ENCODE measurements at places on chromosomes 5 and 9. TPM values are rescaled to one million over a fixed set of nuclear protein-coding genes. Genes with fewer than 3 reads are reported as not detected.

DNA sequence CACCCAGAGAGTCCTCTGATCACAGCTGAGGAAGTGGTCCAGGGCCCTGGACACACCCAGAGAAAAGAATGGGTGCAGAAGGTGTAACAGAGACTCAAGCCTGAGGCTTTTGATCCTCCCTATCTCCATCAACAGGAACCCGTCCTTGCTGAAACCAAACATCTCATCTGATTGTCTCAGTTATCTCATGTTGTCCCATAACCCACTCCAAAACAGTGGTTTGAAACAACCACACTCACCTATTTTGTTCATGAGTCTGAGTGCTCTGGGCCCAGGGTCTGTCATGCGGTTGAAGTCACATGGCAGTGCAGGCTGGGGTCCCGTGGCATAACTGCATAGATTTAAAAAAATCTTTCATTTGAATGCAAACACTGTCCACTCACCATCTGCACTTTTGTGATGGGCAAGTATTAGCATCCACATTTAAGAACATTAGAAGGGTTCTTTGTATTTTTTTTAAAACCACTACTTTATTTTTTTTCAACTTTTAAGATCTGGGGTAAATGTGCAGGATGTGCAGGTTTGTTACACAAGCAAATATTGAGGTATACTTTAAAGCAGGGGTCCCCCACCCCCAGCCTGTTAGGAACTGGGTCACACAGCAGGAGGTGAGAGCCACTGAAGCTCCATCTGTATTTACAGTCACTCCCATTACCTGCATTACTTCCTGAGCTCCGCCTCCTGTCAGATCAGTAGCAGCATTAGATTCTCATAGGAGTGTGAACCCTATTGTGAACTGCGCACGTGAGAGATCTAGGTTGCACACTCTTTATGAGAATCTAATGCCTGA lies 255.8 kb downstream of the ROR2 start:
- no peaks in the 10 kb centered on the region for H3K27me3 ChIP-seq
- H3K4me3 ChIP-seq: no peak overlapping the region
- no peak overlapping the region for H3K27ac ChIP-seq
- no peaks in the 10 kb centered on the region for H3K36me3 ChIP-seq
- DNase-seq: no peak

- no peak overlapping the region for H3K4me3 ChIP-seq
- peak overlapping the region; percentile 98 for H3K27ac ChIP-seq
- H3K4me1 ChIP-seq: peaks cover 30% of the 10 kb centered on the region
- DNase-seq: no peak
Measured at GRCh38 chr5:141511771-141512325, 23.0 kb downstream of the PCDHGC5 start.

NACC2 gene
- total RNA-seq: 3.3 TPM

GRCh38 chr5:180592176-180592575 lies 877 bp upstream of the SCGB3A1 start:
- no peaks in the 10 kb centered on the region for H3K36me3 ChIP-seq
- DNase-seq: no peak
- no peak overlapping the region for H3K27ac ChIP-seq
- peaks cover 16% of the 10 kb centered on the region for H3K4me1 ChIP-seq

SLC4A9 gene
- not detected for total RNA-seq

TAF11L10 gene
- not detected for total RNA-seq

TRIP13 gene
- total RNA-seq: 0.30 TPM

DNA sequence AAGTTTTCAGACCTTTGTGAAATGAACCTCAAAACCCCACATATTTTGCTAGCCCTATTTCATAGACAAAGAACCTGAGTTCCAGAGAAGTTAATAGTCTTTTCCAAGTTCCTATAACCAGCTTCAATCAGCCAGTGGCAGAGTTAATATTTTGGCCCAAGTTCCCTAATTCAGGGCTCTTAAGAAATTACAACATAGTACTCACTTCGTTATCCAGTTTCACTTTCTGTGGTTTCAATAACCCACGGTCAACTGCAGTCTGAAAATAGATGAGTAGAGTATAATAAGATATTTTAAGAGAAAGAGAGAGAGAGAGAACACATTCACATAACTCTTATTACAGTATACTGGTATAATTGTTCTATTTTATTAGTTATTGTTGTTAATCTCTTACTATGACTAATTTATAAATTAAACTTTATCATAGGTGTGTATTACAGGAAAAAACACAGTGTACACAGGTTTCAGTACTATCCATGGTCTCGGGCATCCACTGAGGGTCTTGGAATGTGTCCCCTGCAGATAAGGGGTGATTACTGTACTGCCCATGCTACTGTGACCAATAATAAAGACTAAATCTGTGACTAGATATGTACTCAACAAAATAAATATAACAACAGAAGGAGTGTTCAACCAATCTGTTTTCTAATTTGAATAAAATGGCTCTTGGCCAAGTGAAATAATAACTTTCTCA lies 9.3 kb upstream of the MYOT start:
- H3K27me3 ChIP-seq: no peaks in the 10 kb centered on the region
- H3K36me3 ChIP-seq: no peaks in the 10 kb centered on the region
- H3K4me3 ChIP-seq: no peak overlapping the region
- H3K27ac ChIP-seq: peak overlapping the region; percentile 60
- H3K4me1 ChIP-seq: peaks cover 6% of the 10 kb centered on the region

DNA sequence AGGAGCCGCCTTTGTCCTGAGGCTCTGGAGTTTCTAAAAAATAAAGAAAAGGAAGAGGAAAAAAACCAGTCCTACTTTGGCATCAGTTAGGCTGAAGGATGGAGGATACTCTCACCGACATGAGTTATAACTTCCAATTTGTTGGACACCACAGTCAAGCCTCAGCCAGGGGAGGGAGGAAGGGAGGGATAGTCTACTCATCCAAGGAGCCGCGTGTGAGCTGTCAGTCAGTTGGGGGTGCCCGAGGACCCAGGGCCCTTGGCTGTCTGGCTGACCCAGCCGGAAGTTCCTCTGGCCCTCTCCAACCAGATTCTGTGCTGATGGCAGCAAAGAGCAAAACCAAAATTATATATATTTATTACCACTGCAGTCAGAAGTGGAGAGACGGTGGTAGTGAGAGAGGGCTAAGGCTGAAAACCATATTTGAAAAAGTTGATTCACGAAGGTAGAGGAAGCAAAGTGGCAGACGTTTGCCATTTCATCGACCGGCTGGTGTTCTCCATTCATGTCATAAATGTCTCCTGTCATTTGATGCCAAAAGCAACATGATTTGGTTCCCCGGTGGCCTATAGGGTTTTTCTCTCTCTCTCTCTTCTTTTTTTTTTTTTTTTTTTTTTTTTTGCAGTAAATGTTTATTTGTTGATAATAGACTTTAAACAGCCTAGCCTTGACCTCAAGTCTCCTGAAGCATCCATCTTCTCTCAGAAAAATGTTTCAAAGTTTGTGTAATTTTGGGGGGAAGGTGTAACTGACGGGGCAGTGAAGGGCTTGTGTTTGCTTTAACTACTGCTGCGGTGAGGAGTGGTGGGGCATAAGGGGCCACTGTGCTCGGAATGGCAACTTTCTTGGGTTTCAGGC lies 7.6 kb downstream of the LMX1B start:
- H3K27me3 ChIP-seq: peaks cover 94% of the 10 kb centered on the region
- H3K4me3 ChIP-seq: no peak overlapping the region
- no peak overlapping the region for H3K27ac ChIP-seq
- H3K36me3 ChIP-seq: no peaks in the 10 kb centered on the region
- no peak for DNase-seq
- peaks cover 11% of the 10 kb centered on the region for H3K4me1 ChIP-seq

- H3K4me3 ChIP-seq: no peak overlapping the region
- H3K27ac ChIP-seq: no peak overlapping the region
- no peaks in the 10 kb centered on the region for H3K36me3 ChIP-seq
- no peaks in the 10 kb centered on the region for H3K4me1 ChIP-seq
- no peak for DNase-seq
Measured at GRCh38 chr9:135291165-135291564, 188.4 kb upstream of the PPP1R26 start.

MRPL36 gene
- 84.1 TPM for total RNA-seq

DNA sequence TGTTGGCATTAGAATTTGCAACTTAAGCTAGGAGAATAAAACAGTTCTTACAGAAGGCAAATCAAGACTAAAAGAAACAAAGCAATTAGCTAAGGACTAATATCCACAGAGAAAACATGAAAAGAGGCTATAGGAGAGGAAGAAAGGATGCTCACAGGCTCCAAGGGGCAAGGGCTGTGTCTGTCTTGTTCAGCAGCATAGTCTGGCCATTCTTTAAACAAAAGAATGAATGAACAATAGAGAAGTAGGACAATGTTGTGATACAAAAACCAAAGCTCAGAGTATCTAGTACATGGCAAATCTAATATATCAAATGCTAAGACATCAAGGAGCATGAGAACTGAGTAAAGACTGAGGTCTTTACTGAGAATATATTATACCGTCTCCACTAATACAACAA lies 39.5 kb downstream of the PLPP1 start:
- peaks cover 23% of the 10 kb centered on the region for H3K4me1 ChIP-seq
- H3K36me3 ChIP-seq: no peaks in the 10 kb centered on the region
- no peaks in the 10 kb centered on the region for H3K27me3 ChIP-seq
- H3K4me3 ChIP-seq: no peak overlapping the region

GRCh38 chr9:117034866-117035265 lies 347.8 kb downstream of the TRIM32 start:
- H3K27me3 ChIP-seq: no peaks in the 10 kb centered on the region
- no peaks in the 10 kb centered on the region for H3K4me1 ChIP-seq
- H3K4me3 ChIP-seq: no peak overlapping the region
- no peaks in the 10 kb centered on the region for H3K36me3 ChIP-seq
- DNase-seq: no peak

DNA sequence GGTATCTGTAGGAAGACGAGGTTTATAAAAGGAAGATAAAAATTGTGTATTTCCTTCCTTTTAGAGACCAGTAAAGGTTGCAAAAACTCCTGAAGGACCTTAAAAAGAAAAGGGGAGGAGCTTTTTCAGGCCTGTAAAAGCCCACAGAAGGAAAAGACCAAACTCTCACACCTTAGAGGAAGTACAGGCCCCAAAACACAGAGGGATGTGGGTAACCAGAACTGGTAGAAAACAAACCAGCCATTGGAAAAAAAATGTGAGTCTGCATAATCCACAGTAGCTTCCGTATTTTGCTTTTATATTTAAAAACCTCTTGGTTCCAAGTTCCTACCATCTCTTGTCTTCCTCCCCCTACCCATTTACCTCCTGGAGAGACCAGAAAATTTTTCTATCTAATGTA lies 8.5 kb downstream of the GIN1 start:
- H3K4me1 ChIP-seq: no peaks in the 10 kb centered on the region
- H3K36me3 ChIP-seq: no peaks in the 10 kb centered on the region
- DNase-seq: no peak
- H3K27ac ChIP-seq: no peak overlapping the region

DNA sequence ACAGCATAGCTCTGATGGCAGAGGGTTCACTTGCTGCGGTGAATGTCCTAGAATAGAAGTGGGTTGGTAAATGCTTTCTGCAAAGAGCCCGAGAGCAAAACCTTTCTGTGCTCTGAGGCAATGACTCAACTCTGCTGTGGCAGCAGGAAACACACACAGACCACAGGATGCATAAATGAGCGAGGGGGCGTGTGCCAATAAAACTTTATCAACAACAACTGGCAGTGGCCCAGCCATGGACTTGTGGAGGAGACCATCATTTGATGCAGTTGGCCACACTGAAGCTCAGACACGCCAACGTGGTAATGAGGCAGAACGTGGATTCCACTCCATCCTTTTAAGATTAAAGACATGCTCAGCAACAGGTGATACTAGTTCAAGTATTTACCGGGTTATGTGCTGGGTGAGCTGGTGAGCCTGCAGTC lies 6.8 kb downstream of the MRPL36 start:
- no peak overlapping the region for H3K4me3 ChIP-seq
- DNase-seq: no peak
- no peaks in the 10 kb centered on the region for H3K4me1 ChIP-seq
- H3K36me3 ChIP-seq: peaks cover 19% of the 10 kb centered on the region

GRCh38 chr5:119274767-119275130 lies 81.1 kb upstream of the TNFAIP8 start:
- no peaks in the 10 kb centered on the region for H3K27me3 ChIP-seq
- no peaks in the 10 kb centered on the region for H3K36me3 ChIP-seq
- no peaks in the 10 kb centered on the region for H3K4me1 ChIP-seq
- no peak overlapping the region for H3K27ac ChIP-seq
- no peak for DNase-seq

- H3K4me3 ChIP-seq: no peak overlapping the region
- no peak for DNase-seq
- H3K36me3 ChIP-seq: no peaks in the 10 kb centered on the region
Measured at GRCh38 chr5:56993241-56993640, 41.3 kb upstream of the MIER3 start.

DNA sequence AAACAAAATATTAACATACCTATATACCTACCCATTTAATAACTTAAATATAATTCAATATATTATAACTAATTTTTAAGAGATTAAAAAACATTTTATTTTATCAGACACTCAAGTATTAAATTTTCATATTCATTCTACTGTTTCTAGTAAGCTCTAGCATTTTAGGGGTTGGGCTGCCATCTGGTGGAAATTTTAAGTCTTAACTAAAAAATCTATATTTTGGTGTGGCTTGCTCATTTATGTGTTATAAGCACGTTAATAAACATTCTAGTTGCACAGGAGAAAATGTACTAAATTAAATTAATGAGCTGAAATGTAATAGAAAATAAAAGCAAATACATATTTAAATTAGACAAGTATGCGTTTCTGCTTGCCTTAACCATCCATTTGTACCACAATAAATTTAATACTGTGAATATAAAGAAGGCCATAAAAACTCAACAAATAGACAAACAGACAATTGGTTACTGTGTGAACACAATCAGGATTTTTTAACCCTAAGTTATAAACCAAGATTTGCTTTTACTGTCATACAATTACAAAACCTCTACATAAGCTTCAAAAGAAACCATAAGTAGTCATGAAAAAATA lies 1728.3 kb upstream of the CDH9 start:
- no peaks in the 10 kb centered on the region for H3K27me3 ChIP-seq
- H3K4me3 ChIP-seq: no peak overlapping the region
- no peak overlapping the region for H3K27ac ChIP-seq
- H3K36me3 ChIP-seq: no peaks in the 10 kb centered on the region
- no peak for DNase-seq

- no peak overlapping the region for H3K4me3 ChIP-seq
- no peaks in the 10 kb centered on the region for H3K4me1 ChIP-seq
- DNase-seq: no peak
- H3K36me3 ChIP-seq: no peaks in the 10 kb centered on the region
Measured at GRCh38 chr9:132638240-132638639, 31.5 kb downstream of the DDX31 start.

GRCh38 chr9:87871425-87872078 lies 11.1 kb upstream of the SPATA31E1 start:
- H3K4me3 ChIP-seq: no peak overlapping the region

MSX2 gene
- total RNA-seq: 0.39 TPM

DNA sequence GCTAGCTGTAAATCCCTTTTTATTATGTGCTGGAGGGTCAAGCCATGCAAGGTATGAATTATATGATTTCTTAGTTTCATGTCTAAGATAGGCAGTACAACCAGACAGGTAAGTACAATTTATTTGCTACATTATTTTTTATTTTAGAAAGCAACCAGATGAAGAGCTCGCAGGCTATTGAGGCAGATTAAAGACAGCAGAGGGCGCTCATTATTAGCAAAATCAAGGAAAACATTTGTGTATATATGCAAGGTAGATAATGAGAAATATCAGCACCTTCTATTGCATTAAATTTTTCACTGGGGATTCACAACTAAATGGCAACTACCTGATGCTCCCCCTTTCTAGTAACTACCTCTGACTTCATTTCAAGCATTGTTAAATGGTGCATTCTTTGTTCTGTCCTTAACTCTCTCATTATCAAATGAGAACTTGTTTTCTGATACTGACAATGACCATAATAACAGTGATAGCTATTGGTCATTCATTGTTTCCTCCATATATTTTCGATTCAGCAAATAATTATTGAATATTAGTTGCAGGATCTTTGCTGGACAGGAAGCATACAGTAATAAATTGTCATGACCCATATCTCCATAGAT lies 8.6 kb downstream of the SCGB3A2 start:
- no peak overlapping the region for H3K27ac ChIP-seq
- H3K36me3 ChIP-seq: no peaks in the 10 kb centered on the region
- H3K27me3 ChIP-seq: no peaks in the 10 kb centered on the region
- no peak overlapping the region for H3K4me3 ChIP-seq
- no peak for DNase-seq
- no peaks in the 10 kb centered on the region for H3K4me1 ChIP-seq
